ENCODE measurements at places on chromosomes 7 and 10.

DNA sequence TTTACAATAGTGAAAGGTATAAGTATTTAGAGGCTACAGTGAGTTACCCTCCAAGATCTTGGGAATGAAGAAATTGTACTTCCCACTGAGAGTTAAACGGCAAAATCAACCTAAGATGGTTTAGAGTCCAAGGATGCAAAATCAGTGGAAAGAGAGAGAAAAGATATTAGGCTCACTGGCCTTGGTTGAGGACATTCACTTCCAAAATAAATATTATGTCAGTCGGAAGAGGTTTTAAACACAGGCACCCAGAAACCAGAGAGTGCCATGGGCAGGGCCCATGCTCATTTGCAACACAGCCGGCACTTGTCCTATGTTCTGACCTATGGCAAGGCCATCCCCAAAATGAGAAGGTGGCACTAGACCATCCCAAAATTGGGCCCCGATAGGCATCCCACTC lies 3.9 kb upstream of the WDR91 start:
- DNase-seq = no peak

DNA sequence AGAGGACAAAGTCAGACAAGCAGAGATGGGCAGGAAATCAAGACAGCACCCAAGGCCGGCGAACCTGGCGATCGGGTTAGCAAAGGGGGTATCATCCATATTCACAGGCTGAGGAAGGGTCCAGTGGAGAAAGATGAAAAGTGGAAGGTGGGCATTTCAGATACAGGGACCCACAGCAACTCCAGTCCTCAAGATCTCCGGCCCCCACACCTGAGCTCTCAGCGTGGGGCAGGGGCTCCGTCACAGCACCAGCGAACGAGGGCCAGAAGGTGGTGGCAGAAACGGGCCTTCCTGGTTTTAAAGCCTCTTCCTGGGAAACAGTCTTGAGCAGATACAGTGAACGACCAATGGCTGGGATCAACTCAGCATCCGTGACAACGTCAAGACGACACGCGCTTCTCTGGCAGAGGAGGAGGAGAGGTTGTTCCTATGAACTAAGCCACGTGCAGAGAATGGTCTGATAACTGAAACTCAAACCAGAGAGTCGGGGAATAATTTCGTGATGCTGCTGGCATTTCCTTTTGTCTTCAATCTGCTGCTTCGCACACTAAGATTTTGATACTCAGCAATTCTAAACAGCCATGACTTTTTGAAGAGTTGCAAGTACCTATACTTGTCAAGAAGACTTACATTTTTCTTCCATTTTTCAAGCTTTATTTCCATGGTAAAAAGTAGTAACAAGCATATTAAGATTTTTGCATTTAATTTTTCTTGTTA lies 219.8 kb downstream of the ZMYND11 start:
- DNase-seq = no peak

DNA sequence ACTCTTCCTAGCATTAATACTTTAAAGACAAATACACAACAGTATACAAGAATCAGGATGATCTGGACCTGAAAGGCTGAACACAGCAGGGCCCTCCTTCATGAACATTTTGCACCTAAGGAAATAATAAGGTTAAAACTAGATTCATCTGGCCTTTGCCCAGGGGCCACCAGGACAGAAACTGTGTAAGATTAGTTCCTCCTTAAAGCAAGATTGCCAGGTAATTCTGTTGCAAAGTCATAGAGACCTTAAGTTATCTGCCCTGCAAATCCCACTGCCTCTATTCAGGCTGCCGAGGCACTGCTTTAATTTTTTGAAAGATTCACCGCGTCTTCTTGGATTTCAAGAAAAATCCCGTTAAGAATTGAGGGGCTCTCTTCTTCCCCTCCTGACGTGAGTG lies 1.6 kb upstream of the KIAA1217 start:
- no peak for DNase-seq

- DNase-seq = no peak
Observed at GRCh38 chr10:31584098-31584631, 265.1 kb downstream of the ZEB1 start.

DNA sequence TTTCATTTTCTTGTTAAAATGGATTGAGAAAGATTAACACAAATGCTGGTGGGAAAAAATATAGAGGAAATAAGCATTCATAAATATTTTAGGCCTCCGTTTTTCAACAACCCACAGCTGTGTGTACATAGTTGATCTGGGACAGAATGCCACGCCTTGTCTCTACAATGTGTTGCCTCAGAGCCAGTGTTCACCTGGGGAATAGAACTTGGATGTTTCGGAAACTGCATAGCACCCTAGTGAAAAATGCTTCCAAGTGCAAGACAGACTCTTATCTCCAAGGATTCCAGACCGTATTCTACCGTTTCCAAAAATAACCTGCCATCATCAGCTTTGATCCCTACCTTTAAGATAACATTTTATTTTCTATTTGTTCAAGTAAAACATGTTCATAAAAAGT lies 260.9 kb downstream of the SDK1 start:
- DNase-seq = no peak

DNA sequence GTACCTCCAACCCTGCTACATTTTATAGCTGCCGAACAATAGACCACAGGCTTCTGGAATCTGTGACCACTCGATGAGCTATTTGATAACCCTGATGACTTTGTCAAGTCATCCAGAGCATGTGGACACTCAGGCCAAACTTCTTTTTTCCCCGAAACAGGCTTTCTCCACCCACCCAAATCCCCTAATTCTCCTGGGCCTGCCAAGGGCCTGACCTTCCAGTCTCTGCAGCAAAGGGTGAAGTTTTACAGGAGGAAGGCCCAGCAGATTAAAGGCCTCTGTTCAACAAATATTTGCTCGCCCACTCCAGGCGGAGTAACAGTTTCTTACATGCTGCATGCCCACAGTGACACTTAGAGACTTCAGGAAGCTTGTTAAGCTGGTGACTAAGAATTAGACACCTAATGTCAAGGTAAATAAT lies 2.0 kb downstream of the JCAD start:
- DNase-seq = no peak

- DNase-seq = no peak
Observed at GRCh38 chr10:3395458-3395861, 222.9 kb upstream of the PITRM1 start.

- no peak for DNase-seq
Observed at GRCh38 chr10:92208157-92208720, 82.6 kb downstream of the CPEB3 start.

DNA sequence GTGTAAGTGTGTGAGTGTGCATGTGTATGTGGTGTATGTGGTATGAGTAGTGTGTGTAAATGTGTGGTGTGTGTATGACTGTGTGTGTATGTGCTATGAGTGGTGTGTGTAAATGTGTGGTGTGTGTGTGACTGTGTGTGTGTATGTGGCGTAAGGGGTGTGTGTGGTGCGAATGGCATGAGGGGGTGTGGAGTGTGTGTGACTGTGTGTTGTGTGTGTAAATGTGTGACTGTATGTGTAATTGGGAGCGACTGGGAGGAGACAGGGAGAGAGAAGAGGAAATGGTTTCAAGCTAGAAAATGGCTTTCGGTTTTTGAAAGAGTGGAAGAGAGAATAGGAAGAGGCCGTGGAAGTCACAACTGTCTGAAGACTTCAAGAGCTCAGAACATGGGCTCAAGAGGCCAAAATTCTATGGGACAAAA lies 23.6 kb upstream of the GATAD1 start:
- DNase-seq = no peak

Measured in stimulated activated CD8-positive, alpha-beta memory T cell treated with anti-CD3 and anti-CD28 coated beads, Interleukin-7, amount 100 ng/mL, for 1 hour (primary cell).